PC-3 (cell line): ENCODE measurements at places on chromosomes 6 and 20. TPM values are rescaled to one million over a fixed set of nuclear protein-coding genes. Genes with fewer than 3 reads are reported as not detected.

Gene GNAS-AS1
- 0.11 TPM in 1 of 2 replicates, not detected in the other for total RNA-seq

Gene B3GALT4
- 7.9 and 8.4 TPM in 2 replicates for total RNA-seq

Gene CLDN20
- total RNA-seq: not detected in 2 replicates

Gene PRL
- total RNA-seq: not detected in 2 replicates

Gene IMPG1
- total RNA-seq: not detected in 2 replicates

Gene OOEP
- not detected in 2 replicates for total RNA-seq

- no peak for DNase-seq
- no peak overlapping the region for H3K4me3 ChIP-seq
- peaks cover 4% of the 10 kb centered on the region; the same call in 1 of the 2 replicates for H3K4me1 ChIP-seq
- H3K36me3 ChIP-seq: no peaks in the 10 kb centered on the region
Observed at GRCh38 chr20:20365480-20366161, 2.3 kb upstream of the INSM1 start.

DNA sequence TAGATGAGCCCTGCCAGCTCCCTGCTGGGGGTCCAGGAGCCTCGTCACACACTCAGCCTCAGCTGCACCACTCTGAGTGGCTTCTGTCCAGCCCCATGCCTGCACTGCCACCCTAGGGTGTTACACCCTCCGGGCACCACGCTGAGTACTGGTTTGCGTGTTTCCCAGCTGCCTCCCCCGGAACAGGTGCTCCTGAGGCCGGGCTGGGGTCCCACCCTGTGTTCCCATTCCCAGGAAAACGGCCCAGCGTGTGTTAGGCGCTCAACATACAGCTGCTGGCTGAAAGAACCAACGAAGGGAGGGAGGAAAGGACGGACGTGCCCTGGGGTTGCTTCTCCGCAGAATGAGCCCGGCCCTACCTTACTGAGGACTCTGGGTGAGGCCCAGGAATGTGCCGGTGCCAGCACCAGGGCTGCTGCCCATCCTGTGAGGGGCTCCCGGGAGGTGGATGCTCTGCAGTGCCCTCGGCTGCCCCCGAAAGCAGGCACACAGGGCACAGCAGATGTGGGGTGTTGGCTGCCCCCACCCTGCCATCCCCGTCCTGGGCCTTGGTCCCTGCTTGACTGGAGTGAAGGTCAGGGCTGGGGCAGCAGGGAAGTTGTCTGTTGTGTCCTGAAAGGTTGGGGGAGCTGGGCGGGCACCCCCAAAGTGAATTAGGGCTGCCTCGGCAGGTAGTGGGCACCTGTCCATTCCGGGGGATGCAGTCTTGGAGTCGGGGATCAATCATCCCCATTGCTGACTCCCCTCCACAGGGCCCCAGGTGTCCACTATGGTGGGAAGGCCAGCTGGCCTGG, 16.3 kb downstream of the LAMA5 start:
- no peak overlapping the region for H3K4me3 ChIP-seq
- H3K27me3 ChIP-seq: no peaks in the 10 kb centered on the region
- H3K4me1 ChIP-seq: peaks cover 52% of the 10 kb centered on the region
- H3K36me3 ChIP-seq: peaks cover 70% of the 10 kb centered on the region
- H3K27ac ChIP-seq: peak overlapping the region; percentile 97

DNA sequence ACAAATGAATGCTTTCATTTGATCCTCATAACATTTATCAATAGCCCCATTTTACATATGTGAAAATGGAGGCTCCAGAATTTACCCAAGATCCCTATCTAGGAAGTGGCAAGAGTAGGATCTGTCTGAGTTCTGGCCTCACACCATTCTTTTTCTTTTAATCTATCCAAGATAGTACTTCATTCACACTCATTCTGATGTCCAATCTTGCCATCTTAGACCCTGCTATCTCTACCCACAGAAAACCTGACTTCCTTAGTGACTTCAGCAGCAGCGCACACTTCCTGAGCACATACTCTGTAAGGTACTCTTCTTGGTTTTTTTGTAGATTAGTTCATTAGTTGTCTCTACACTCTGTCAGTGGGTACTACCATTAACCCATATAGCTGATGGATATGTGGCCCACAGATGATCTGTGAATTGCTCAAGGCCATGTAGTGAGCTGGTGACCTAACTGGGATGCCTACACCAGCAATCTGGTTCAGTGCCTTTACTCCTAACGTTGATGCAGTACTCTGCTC, 36.3 kb downstream of the COX4I2 start:
- H3K4me1 ChIP-seq: peaks cover 26% of the 10 kb centered on the region
- DNase-seq: peak; percentile 2
- H3K4me3 ChIP-seq: no peak overlapping the region
- H3K27me3 ChIP-seq: no peaks in the 10 kb centered on the region
- H3K36me3 ChIP-seq: peaks cover 72% of the 10 kb centered on the region

GRCh38 chr20:42218621-42219374, 600.6 kb upstream of the CHD6 start:
- no peaks in the 10 kb centered on the region for H3K36me3 ChIP-seq
- no peak overlapping the region for H3K27ac ChIP-seq
- H3K27me3 ChIP-seq: no peaks in the 10 kb centered on the region
- no peak for DNase-seq
- H3K4me1 ChIP-seq: no peaks in the 10 kb centered on the region

- no peak overlapping the region for H3K27ac ChIP-seq
- DNase-seq: no peak
- H3K4me3 ChIP-seq: no peak overlapping the region
- no peaks in the 10 kb centered on the region for H3K36me3 ChIP-seq
Observed at GRCh38 chr6:7912024-7912423, 1.4 kb upstream of the TXNDC5 start.

DNA sequence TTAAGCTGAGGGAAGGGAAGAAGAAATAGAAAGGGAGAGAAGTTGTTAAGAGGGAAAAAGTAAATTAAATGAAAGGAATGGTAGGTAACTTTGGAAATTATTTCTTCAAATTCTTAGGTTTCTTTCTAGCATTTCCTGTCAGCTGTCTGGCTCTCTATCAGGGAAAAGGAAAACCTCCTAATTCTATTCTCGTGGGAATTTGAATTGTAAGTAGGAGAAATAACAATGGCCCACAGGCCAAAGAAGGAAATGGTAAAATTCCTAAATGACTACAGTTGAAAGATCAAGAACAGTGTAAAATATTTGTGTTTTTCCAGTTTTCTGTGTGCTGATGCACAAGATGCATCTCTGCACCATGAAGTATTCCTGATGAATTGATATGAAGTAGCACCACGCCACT, 173.0 kb downstream of the IBTK start:
- H3K36me3 ChIP-seq: no peaks in the 10 kb centered on the region
- peaks cover 7% of the 10 kb centered on the region; the same call in 1 of the 2 replicates for H3K4me1 ChIP-seq
- no peak for DNase-seq
- H3K27ac ChIP-seq: no peak overlapping the region

DNA sequence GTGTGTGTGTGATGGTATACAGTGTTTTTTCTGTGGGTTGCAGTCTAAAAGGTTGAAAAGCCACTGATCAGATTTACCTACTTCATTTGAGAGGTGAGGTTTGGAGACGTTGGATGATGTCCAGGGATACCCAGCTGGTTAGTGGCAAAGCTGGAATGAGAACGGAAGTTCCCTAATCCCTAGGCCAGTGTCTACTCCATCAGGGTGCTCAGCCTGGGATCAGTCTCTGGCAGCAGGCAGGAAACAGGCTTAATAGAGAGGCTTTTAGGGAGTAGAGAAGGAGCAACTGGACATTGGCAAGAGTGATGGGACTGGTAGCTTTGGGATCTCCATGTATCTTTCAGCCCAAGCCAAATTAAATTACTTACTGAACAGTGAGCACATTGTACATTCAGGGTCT, 80.7 kb downstream of the C6orf52 start:
- no peak for DNase-seq
- no peaks in the 10 kb centered on the region for H3K36me3 ChIP-seq
- H3K4me3 ChIP-seq: no peak overlapping the region
- peaks cover 27% of the 10 kb centered on the region for H3K4me1 ChIP-seq
- H3K27me3 ChIP-seq: no peaks in the 10 kb centered on the region
- 0 out of 2 replicates have a peak overlapping the region, but pooled peaks have one; percentile 28 for H3K27ac ChIP-seq

- DNase-seq: peak; percentile 39
- H3K27ac ChIP-seq: no peak overlapping the region
- no peaks in the 10 kb centered on the region for H3K36me3 ChIP-seq
- no peaks in the 10 kb centered on the region for H3K27me3 ChIP-seq
Observed at GRCh38 chr6:31462026-31462963, 35.6 kb upstream of the MICB start.

DNA sequence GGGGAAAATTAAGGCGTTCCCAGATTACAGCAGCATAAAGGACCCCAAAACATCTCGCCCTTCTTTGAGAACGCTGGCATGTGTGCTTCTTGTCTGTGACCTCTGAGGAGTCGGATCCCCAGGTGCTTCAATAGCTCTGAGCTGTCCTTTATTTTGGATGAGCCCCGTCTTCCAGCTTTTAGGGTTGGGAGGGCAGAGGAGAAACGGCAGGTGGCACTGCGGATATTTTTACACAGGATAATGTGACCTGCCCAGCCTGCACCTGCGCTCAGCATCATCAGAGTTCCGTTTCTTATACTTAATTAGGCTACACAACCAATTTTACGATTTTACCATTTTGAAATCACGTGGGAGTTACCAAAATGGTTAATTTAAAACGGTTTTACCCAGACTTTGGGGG, 147.7 kb upstream of the RPS6KA2 start:
- H3K27me3 ChIP-seq: no peaks in the 10 kb centered on the region
- no peaks in the 10 kb centered on the region for H3K4me1 ChIP-seq
- H3K27ac ChIP-seq: no peak overlapping the region

GRCh38 chr20:57329608-57330221, at the start of gene SPO11:
Gene SPO11, plus strand, starts transcription at chr20:57329803. Its CDS starts 65 bp downstream, at chr20:57329868.
- H3K36me3 ChIP-seq: no peaks in the 10 kb centered on the region
- H3K4me3 ChIP-seq: no peak within 1 kb of the TSS
- H3K27me3 ChIP-seq: peaks cover 37% of the 10 kb centered on the region
- DNase-seq: no peak
- H3K4me1 ChIP-seq: peaks cover 15% of the 10 kb centered on the region

GRCh38 chr20:41078329-41078728, 49.7 kb downstream of the TOP1 start:
- peak; percentile 71 for DNase-seq
- H3K4me1 ChIP-seq: peaks cover 13% of the 10 kb centered on the region; the same call in 1 of the 2 replicates
- peaks cover 73% of the 10 kb centered on the region for H3K36me3 ChIP-seq
- H3K27me3 ChIP-seq: no peaks in the 10 kb centered on the region

GRCh38 chr20:45230631-45231030, 9.5 kb downstream of the SEMG2 start:
- 0 out of 2 replicates have a peak, but pooled peaks cover 5% of the 10 kb centered on the region for H3K4me1 ChIP-seq
- H3K36me3 ChIP-seq: no peaks in the 10 kb centered on the region
- H3K4me3 ChIP-seq: no peak overlapping the region
- no peak for DNase-seq
- no peak overlapping the region for H3K27ac ChIP-seq

DNA sequence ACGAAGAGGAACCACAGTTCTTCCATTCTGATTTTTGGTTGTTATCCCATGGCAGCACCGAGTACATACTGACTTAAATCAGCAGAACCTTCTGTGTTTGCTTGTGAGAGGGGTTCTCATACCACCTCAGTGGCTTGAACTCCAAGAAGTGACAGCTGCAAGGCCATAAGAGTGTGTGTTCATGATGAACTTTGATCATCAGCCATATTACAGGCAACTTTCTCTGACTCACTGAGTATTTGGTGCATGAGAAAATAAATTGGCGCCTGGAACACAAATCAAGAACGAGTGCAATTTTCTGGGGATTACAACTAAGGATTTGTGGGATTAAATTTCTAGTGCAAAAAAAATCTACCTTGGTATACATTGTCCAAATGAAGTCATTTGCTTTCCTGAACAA, 68.9 kb downstream of the CYP39A1 start:
- H3K27me3 ChIP-seq: no peaks in the 10 kb centered on the region
- no peak for DNase-seq
- no peaks in the 10 kb centered on the region for H3K4me1 ChIP-seq

DNA sequence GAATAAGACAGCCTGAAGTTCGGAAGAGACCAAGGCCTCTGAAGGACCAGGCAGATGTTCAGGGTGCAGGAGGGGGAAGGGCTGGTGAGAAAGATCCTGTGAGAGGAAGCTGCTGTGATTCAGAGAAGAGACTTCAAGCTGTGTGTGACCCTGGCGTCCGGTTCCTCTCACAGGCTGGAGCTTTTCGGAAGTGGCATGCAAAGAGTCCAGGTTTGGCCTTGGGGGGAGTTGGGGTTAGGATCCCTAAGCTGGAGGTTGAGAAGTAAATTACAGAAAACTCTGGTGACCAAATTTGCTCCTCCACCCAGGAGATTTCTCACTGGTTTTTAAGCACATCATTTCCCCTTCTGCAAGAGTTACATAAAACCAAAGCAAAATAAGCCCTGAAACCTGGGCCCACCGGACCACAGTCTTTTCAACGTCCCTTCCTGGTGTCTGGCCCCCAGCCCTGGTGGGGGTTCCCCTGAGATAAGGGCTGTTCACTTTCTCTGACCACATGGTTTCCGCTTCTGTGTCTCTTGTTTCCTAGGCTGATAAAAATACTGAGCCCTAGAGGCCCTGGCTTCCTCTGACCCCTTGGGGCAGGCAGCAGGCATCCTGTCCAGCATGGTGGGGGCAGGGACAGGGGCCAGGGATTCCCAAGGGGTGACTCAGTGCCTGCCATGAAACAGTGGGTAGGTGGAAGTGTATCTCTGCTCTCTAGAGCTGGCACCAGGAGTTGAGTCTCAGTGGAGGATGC, 12.0 kb upstream of the LTA start:
- H3K27me3 ChIP-seq: no peaks in the 10 kb centered on the region
- peak overlapping the region; percentile 45 for H3K27ac ChIP-seq
- no peak overlapping the region for H3K4me3 ChIP-seq
- H3K36me3 ChIP-seq: peaks cover 9% of the 10 kb centered on the region; the same call in 1 of the 2 replicates
- peaks cover 23% of the 10 kb centered on the region for H3K4me1 ChIP-seq

- peak overlapping the region; percentile 61 for H3K27ac ChIP-seq
- H3K4me3 ChIP-seq: no peak overlapping the region
- H3K4me1 ChIP-seq: peaks cover 20% of the 10 kb centered on the region
- DNase-seq: peak; percentile 81
- no peaks in the 10 kb centered on the region for H3K36me3 ChIP-seq
Observed at GRCh38 chr6:157063176-157063905, 260.0 kb downstream of the TMEM242 start.

DNA sequence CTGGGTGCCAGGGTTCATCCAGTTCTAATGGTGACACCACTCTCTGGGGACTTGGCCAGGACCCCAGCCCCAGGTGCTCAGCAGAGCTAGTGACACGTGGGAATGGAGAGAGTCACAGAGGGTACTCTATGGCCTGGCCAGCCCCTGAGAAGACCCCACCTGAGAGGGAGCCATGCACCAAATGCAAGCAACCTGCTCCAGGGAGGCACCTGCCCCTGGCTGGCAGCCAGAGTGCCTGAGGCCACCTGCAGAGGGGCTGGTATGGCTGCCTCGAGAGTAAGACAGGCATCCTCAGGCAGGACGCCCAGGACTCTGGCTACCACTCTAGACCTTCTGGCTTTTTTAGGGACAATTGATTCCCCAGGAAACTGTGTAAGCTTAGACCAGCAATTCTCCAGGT, 38.6 kb upstream of the CST7 start:
- no peak for DNase-seq
- no peaks in the 10 kb centered on the region for H3K36me3 ChIP-seq
- H3K4me3 ChIP-seq: no peak overlapping the region
- H3K27me3 ChIP-seq: peaks cover 54% of the 10 kb centered on the region
- H3K27ac ChIP-seq: no peak overlapping the region

DNA sequence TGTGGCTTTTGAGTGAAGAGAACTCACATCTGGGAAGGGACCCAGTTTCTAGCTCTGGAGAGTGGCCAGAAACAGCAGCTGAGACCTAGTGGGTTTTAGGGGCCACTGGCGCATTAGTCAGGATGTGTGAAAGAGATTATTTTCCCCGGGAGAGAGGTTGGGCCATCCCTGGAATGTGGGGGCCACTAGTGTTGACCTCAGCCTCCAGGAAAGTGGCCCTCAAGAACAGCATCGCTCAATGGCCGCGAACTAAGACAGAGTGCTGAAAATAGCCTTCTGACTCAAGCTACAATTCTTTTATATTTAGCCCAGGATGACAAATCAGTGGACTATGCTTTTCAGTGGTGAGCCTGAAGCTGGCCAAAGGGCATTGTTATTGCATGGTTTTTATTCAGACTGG, 210.4 kb upstream of the RNF24 start:
- H3K27me3 ChIP-seq: no peaks in the 10 kb centered on the region
- peak overlapping the region; percentile 4; the same call in 1 of the 2 replicates for H3K4me3 ChIP-seq
- DNase-seq: peak; percentile 91
- peak overlapping the region; percentile 86 for H3K27ac ChIP-seq
